Type B pancreatic cell (in vitro differentiated cells): ENCODE measurements at places on chromosomes 7 and 10. TPM values are rescaled to one million over a fixed set of nuclear protein-coding genes. Genes with fewer than 3 reads are reported as not detected.

GRCh38 chr10:80870282-80870681 lies 332.6 kb downstream of the SH2D4B start:
- H3K36me3 ChIP-seq, result no peaks in the 10 kb centered on the region
- no peak overlapping the region for H3K4me3 ChIP-seq
- H3K27me3 ChIP-seq, result no peaks in the 10 kb centered on the region
- no peak overlapping the region for H3K27ac ChIP-seq
- no peaks in the 10 kb centered on the region for H3K4me1 ChIP-seq

DNA sequence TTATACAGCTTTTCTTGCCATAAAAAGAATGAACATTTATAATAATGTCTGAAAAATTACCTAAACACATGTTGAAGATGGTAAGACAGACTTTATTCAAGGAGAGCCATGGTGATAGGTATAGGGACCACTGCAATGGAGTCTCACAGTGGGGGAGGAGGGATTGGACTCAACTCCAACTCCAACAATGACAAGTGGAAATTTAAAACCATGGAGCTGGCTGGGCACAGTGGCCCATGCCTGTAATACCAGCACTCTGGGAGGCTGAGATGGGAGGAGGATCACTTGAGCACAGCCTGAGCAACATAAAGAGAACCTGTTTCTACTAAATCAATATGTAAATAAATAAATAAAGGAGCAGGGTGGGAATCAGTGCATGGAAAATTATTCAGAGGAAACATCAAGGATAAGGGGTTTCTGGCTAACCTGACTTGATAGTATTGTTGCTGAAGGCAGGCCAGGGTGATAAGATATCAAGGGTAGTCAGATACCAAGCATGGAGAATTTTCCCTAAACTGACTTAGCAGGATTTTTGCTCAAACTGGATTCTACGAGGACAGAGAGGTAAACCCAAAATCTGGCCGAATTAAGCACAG lies 19.5 kb upstream of the MICU1 start:
- DNase-seq, result no peak
- H3K27ac ChIP-seq, result no peak overlapping the region
- no peaks in the 10 kb centered on the region for H3K27me3 ChIP-seq
- H3K4me3 ChIP-seq, result no peak overlapping the region
- no peaks in the 10 kb centered on the region for H3K4me1 ChIP-seq

- peak overlapping the region; percentile 99 for H3K4me3 ChIP-seq
- peaks cover 7% of the 10 kb centered on the region for H3K27me3 ChIP-seq
- peaks cover 8% of the 10 kb centered on the region for H3K36me3 ChIP-seq
- DNase-seq, result peak; percentile 73
- H3K27ac ChIP-seq, result peak overlapping the region; percentile 96
- H3K4me1 ChIP-seq, result peaks cover 48% of the 10 kb centered on the region
These were observed 486 bp downstream of the HIPK2 start for GRCh38 chr7:139777133-139777891.

GRCh38 chr10:6648894-6649720 lies 69.0 kb upstream of the PRKCQ start:
- DNase-seq, result no peak
- H3K27me3 ChIP-seq, result peaks cover 40% of the 10 kb centered on the region
- H3K27ac ChIP-seq, result no peak overlapping the region
- no peaks in the 10 kb centered on the region for H3K4me1 ChIP-seq
- H3K36me3 ChIP-seq, result no peaks in the 10 kb centered on the region

DNA sequence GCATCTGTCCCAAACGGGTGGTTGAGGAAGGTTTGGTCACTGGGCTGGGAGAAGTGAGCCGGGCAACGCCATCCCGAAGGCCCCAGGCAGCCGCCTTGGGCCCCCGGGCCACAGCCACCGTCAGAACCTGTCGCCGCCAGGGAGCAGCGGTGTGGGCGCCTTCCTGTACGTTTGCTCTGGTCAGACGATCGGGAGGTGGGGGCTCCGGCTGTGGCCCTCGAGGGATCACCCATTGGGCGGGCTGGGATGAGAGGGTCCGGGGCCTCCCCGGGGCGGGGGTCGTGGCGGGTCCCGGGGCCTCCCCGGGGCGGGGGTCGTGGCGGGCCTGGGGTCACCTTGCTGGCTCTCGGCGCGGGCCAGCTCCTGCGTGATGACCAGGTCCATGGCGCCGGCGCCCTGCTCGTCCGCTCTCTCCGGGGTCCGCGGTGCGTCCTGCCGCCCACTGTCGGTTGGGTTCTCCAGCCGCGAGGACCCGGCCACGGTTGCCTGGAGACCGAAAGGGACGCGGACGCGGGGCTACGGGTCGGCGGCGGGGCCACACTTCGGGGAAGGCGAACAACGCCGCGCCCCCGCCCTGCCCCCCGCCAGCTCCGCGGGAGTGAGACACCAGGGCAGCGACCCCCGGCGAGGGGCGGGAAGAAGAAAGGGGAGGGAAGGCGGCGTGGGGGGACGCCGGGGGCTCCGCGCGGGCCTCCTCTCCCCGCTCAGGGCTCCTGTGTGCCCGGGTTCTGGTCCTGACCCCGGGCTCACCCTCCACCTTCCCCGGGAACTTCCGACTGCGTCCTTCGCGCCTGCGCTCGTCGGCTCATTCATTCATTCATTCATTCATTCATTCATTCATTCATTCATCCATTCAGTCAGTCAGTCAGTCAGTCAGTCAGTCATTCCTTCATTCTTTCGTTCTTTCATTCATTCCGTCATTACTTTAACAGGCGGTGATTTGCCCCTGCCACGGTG lies at the start of gene CFAP46:
TSS of gene CFAP46 (minus strand) at position 470 of the 957 bp plus-strand sequence. CDS start at position 384, 86 bp downstream.
- H3K4me3 ChIP-seq, result peak within 1 kb of the TSS; percentile 89
- no peaks in the 10 kb centered on the region for H3K36me3 ChIP-seq
- H3K27ac ChIP-seq, result peak within 1 kb of the TSS; percentile 65
- peaks cover 16% of the 10 kb centered on the region for H3K27me3 ChIP-seq

GRCh38 chr7:96952974-96953391 lies 52.4 kb upstream of the DLX6 start:
- H3K4me1 ChIP-seq, result peaks cover 5% of the 10 kb centered on the region
- H3K4me3 ChIP-seq, result no peak overlapping the region
- DNase-seq, result no peak
- no peaks in the 10 kb centered on the region for H3K36me3 ChIP-seq

Gene ATP6V1F
- total RNA-seq, result 144 and 157 TPM in 2 replicates

- peak within 1 kb of the TSS; percentile 65 for H3K27ac ChIP-seq
- H3K36me3 ChIP-seq, result peaks cover 10% of the 10 kb centered on the region
- H3K4me3 ChIP-seq, result peak within 1 kb of the TSS; percentile 91
- DNase-seq, result peak; percentile 68
- H3K4me1 ChIP-seq, result peaks cover 27% of the 10 kb centered on the region
These were observed at the start of gene HOXA3 for GRCh38 chr7:27151931-27152815. Gene HOXA3 (minus strand): TSS chr7:27152583. CDS start chr7:27110640, 41,943 bp downstream.

GRCh38 chr7:98569691-98570337 lies 47.3 kb upstream of the NPTX2 start:
- H3K27ac ChIP-seq, result no peak overlapping the region
- DNase-seq, result no peak
- no peaks in the 10 kb centered on the region for H3K36me3 ChIP-seq
- no peaks in the 10 kb centered on the region for H3K4me1 ChIP-seq
- peaks cover 8% of the 10 kb centered on the region for H3K27me3 ChIP-seq
- H3K4me3 ChIP-seq, result no peak overlapping the region

DNA sequence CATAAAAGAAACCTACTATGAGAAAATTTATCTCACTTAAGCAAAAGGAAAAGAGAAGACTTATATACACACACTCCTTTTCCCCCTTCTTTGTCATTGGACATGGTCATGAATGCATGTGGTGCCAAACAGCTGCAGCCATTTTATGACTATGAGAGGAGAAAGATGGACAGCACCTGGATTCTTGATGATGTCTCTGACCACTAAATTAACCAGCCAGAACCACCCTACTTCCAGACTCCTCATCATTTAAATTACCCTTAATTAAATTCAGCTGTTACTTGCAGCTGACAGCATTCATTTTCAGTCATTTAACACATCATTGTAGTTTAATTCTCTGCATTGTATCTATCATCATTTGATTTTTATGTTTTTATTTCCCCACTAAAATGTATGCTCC lies 379.0 kb upstream of the HPS1 start:
- H3K36me3 ChIP-seq, result no peaks in the 10 kb centered on the region
- H3K27ac ChIP-seq, result no peak overlapping the region
- H3K4me3 ChIP-seq, result no peak overlapping the region
- no peaks in the 10 kb centered on the region for H3K4me1 ChIP-seq
- no peaks in the 10 kb centered on the region for H3K27me3 ChIP-seq
- no peak for DNase-seq

DNA sequence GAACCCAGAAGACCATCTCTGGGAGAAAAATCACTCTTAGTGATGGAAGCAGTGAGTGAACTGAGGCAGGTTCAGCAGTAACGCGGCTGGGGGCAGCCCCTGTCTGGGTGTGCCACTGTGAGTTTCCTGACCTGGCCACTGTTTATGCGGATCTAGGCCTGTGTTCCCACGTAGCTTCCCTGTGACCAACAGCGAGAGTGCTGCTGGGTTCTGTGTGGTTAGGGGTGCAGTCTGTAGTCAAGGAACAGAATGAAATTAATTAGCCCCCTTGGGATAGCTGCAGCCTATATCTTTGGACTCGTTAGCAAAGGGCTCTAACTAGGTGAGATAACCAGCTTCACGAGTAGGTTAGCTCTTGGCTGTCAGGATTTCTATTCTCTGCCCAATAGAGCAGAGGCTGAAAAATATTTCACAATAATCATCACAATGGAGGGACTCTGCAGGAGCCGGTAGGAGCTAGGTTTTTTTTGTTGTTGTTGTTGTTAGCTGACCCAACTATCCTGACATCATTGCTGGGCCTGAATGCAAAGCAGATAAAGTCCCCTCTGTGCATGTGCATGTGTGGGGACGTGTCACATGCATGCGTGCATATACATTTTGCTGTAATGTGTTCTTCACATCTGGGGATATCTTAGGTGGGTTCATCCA lies 164.9 kb downstream of the TMEM178B start:
- no peaks in the 10 kb centered on the region for H3K4me1 ChIP-seq
- DNase-seq, result no peak
- no peak overlapping the region for H3K27ac ChIP-seq
- no peak overlapping the region for H3K4me3 ChIP-seq
- H3K27me3 ChIP-seq, result no peaks in the 10 kb centered on the region
- no peaks in the 10 kb centered on the region for H3K36me3 ChIP-seq

DNA sequence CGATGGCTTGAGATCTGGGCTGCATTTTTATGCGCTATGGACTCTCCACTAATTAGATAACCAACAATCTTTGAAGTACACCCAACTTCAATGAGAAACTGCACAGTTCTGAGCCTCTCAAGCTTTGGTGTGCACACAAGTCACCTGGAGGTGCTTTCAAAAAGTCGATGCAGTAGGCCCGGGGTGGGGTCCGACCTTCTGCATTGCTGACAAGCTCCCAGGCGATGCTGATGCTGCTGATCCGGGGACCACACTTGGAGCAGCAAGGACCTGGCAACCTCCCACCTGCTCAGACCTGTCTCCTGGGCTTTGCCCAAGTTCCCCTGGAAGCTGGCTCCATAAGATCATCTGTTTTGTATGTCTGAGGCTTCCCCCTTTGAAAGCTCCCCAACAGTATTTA lies 10.7 kb downstream of the KIAA1549 start:
- DNase-seq, result no peak
- no peak overlapping the region for H3K27ac ChIP-seq
- H3K4me3 ChIP-seq, result no peak overlapping the region
- peaks cover 12% of the 10 kb centered on the region for H3K36me3 ChIP-seq
- H3K27me3 ChIP-seq, result no peaks in the 10 kb centered on the region

- H3K27ac ChIP-seq, result no peak overlapping the region
- no peak overlapping the region for H3K4me3 ChIP-seq
- H3K4me1 ChIP-seq, result peaks cover 3% of the 10 kb centered on the region
- DNase-seq, result no peak
- H3K36me3 ChIP-seq, result no peaks in the 10 kb centered on the region
- no peaks in the 10 kb centered on the region for H3K27me3 ChIP-seq
These were observed 5.3 kb upstream of the DHTKD1 start for GRCh38 chr10:12063483-12063818.

DNA sequence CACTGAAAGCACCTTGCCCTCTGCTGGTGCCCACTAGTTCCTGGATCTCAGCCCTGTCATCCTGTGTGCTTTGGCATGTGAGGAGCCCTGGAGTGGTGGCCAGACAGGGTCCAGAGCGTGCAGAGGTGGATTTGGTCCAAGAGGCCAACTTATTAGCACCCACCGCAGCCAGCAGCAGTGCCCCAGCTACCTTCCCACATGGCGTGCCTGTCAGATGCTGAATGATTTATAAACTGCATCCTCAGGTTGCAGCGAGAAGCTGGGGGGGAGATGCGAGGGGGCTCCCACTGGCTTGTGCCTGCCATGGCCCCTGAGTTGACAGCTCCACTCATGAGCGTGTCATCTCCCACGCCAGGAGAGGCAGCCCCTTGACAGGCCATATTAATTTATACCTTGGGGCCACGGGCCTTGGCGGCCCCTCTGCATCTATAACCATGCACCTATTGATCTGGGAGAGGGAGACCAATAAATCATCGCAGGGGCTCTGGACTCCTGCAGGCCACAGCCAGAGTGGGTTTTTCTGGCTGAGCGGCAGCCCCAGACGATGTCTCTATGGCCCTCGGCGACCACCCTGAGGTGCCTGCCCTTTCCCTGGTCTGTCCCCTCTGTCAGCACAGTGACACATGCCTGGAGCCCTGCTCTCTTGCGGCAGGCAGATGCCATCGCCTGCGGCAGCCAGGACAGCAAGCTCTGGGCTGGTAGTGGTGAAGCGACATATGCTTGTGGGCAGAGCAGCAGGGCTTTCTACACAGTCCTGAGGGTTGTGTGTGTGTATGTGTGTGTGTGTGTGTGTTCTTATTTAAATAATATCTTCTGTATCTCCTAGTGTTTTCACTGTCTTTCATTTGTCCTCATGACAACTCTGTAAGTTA lies 120.8 kb downstream of the CDH23 start:
- H3K27me3 ChIP-seq, result peaks cover 8% of the 10 kb centered on the region
- H3K4me3 ChIP-seq, result no peak overlapping the region
- peaks cover 12% of the 10 kb centered on the region for H3K4me1 ChIP-seq
- no peak for DNase-seq
- no peaks in the 10 kb centered on the region for H3K36me3 ChIP-seq

DNA sequence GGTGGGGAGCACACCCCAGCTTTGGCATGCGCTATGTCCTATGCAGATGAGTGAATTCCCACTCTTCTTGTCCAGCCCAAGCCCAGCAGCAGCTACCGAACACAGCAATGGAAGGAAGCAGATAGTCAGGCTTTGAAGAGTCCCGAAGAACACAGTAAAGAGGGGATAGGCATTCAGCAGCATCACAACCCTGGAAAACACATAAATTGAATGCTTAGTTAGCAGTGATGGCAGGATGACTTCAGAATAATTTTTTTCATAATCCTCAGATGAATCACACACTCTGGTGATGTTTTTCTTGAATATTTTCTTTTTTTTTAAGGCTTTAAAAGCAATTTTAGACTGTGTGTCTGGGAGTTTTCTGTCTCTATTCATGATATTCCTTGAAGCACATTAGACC lies 95.8 kb downstream of the CFAP58 start:
- no peaks in the 10 kb centered on the region for H3K4me1 ChIP-seq
- H3K27me3 ChIP-seq, result peaks cover 8% of the 10 kb centered on the region
- H3K27ac ChIP-seq, result no peak overlapping the region
- no peak overlapping the region for H3K4me3 ChIP-seq
- H3K36me3 ChIP-seq, result no peaks in the 10 kb centered on the region

GRCh38 chr10:48514255-48514654 lies 90.6 kb downstream of the ARHGAP22 start:
- H3K4me1 ChIP-seq, result peaks cover 14% of the 10 kb centered on the region
- no peak overlapping the region for H3K27ac ChIP-seq
- H3K4me3 ChIP-seq, result no peak overlapping the region
- H3K27me3 ChIP-seq, result peaks cover 6% of the 10 kb centered on the region
- DNase-seq, result no peak
- H3K36me3 ChIP-seq, result no peaks in the 10 kb centered on the region

Gene IRF5
- 1.8 and 2.5 TPM in 2 replicates for total RNA-seq

GRCh38 chr10:80498833-80499741 lies 38.6 kb upstream of the SH2D4B start:
- H3K36me3 ChIP-seq, result peaks cover 33% of the 10 kb centered on the region
- peak overlapping the region; percentile 90 for H3K27ac ChIP-seq
- peaks cover 63% of the 10 kb centered on the region for H3K4me1 ChIP-seq
- DNase-seq, result no peak
- H3K27me3 ChIP-seq, result no peaks in the 10 kb centered on the region
- H3K4me3 ChIP-seq, result peak overlapping the region; percentile 22

Gene ABCB1
- total RNA-seq, result 31.3 and 65.7 TPM in 2 replicates
